SK-N-DZ (cell line): ENCODE measurements at places on chromosomes 7 and 10.
A peak's percentile ranks its signal among the peaks of the same experiment; 100 is the strongest.

DNA sequence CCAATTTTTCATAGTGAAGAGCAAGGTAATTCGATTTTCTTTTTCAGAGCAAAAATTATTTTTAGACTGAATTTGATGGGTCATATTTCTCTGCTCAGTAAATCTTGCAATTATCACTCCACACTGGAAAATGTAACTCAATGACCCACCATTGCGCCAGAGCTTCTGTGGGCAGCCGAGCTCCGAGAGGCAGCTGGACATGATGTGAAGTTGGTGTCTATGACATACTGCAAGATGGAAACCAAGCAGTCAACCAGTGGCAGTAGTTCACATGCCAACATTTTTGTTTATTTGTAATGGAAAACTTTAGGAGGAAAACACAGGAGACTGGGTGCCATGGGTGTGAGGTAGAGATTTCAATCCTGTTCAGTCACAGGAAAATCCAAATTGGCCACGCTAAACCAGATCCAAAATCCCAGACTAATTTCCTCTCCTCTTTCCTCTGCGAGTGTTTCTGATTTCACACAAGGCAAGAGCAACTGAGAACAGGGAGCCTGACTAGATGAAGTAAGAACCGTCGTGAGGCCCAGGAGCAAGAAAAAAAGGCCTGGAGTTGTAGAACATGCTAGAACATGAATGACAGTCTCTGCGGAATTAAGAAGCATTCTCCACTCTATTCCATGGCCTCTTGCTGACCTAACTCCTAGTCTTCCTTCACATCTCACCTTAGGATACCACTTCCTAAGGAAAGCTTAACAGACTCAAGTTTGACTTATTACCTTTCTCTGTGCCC lies 39.3 kb downstream of the CALD1 start:
- DNase-seq: peak; percentile 8

GRCh38 chr10:133379152-133379800 lies at the start of gene PAOX:
PAOX (plus strand) TSS chr10:133379262; CDS start chr10:133379317, 55 bp downstream.
- no peak for DNase-seq

DNA sequence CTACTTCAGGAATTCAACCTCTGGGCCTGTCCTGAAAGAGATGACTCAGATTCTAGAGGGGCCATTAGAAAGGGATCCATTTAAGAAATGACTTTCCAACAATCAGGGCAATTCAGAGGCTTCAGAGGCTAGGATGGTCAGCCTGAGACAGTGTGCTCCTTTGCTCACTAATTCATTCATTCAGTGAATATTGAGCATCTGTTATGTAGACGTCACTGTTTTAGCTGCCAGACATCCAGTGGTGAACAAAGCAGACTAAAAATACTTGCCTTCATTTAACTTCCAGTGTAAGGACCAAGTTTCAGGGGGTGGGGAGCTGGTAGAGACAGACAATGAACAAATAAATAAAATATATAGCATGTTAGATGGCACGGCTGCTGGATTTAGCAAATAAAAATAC lies 1.6 kb downstream of the KIAA1217 start:
- no peak for DNase-seq

DNA sequence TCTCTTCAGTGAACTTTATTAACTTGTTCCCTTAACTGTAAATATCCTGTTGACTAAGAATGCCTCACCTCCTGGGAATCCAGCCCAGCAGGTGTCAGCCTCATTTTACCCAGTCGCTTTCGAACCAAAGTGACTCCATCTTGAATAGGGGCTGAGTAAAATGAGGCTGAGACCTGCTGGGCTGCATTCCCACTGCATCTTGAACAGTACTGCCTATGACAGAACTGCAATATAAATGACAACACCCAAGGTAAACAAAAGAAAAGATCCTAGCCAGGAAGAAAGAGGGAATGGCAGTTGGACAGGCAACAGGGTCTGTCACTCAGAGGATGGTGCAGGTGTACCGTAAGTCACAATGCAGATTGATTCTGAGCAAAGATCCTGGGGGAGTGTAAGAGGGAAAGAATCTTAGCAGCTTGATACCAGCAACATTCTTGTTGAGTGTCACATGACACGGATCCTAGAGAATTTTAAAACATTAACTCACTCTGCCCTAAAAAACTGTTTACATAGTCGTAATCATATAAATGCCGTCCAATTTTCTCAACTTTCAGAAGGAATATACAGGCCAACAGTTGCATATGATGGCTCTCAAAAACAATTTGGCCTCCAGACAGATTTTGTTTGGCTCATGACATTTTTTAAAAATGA lies 4.4 kb upstream of the FAM107B start:
- no peak for DNase-seq

GRCh38 chr10:33330543-33331378 lies 3.7 kb downstream of the NRP1 start:
- peak; percentile 97 for DNase-seq
